Esophagus mucosa (tissue), 1 donor: ENCODE measurements at places on chromosomes 2 and 18. TPM values are rescaled to one million over a fixed set of nuclear protein-coding genes. Genes with fewer than 3 reads are reported as not detected.

Gene HOXD12
- total RNA-seq: not detected

Gene CYB5A
- 74.4 TPM for total RNA-seq

Gene SAG
- not detected for total RNA-seq

Gene SLC38A11
- 0.48 TPM for total RNA-seq

Gene CIB4
- total RNA-seq: not detected

Gene NT5DC4
- total RNA-seq: not detected

Gene AQP12A
- total RNA-seq: not detected

Gene SLC9A2
- total RNA-seq: 0.20 TPM

Gene PSME4
- total RNA-seq: 43.3 TPM

Gene ABCG8
- not detected for total RNA-seq

Gene ERBB4
- total RNA-seq: 0.12 TPM

Gene CAPN14
- 191 TPM for total RNA-seq

Gene PAPOLG
- total RNA-seq: 6.9 TPM

Gene HAAO
- total RNA-seq: 4.1 TPM

Gene SNTG2
- 0.60 TPM for total RNA-seq

Gene CD207
- total RNA-seq: not detected

Gene SULT1C4
- 0.32 TPM for total RNA-seq

Gene TRIM54
- total RNA-seq: 0.16 TPM

Gene TOGARAM2
- 0.16 TPM for total RNA-seq

Gene NCKAP5
- 8.9 TPM for total RNA-seq

Gene TDRD15
- total RNA-seq: not detected

Gene ZC3H8
- total RNA-seq: 9.4 TPM

Gene REG3G
- not detected for total RNA-seq

Gene ADAM23
- total RNA-seq: 16.3 TPM
